CD4-positive, alpha-beta T cell treated with Interleukin-17A for 4 hours (primary cell): ENCODE measurements at places on chromosomes 13 and 19.

DNA sequence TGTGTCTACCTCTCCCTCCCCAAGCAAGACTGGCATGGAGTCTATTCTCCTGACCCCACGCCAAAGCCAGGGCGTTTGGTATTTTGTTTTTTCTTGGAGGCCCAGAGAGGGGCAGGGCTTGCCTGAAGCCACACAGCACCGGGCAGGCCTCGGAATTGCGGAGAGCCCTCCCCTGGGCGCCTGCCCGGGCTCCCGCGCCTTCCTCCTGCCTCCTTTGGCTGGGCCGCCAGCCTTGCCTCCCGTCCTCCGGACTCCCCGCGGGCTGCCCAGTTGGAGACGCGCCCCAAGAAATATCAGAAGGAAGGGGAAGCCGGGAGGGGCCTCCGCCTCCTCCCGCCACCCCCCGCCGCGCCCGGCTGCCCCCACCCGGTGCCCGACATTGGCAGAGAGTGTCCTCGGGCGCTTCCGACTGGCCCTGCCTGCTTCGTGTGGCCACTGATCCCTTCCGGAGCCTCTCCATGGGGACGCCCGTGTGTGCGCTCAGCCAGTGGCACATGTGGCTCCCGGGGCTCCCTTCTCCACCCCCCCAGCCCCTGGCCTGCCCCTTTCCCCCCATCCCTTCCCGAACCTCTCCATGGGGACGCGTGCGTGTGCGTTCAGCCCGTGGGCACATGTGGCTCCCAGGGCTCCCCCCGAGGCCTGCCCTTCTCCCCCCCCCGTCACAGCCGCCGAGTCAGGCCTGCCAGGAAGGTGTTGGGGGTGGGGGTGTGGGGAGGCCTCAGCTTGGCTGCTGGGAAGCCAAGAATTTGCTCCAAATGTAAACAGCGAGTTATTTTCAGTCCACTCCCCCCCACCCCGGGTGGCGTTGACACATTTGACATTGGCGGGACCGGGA is 37.3 kb downstream of the NFIC start:
- no peak for DNase-seq

DNA sequence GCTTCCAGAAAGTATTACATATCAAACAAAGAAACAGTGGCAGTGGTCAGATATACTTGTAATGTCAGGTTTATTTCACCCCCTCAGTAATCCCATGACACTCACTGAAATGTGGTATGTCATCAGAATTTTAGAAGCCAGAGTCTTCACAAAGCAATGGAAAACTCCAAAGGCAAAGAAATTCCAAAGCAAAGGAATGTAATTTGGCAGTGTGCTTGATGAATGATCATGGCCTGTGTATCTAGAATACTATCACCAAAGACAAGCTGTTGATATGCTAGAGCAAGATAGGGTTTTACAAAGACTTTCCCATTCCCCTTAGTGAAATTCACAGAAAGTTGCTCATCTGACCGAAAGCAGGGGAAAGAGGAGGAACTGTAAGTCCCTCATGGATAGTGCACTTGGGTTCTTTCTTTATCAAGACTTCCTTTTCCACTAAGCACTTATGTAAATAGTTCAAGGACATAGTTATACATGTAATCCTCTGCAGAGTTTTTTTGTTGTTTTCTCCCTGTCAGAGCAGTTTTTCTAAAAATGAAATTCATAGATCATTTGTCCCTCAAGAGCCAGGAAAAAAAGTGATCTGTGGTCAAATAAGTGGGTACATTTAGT is 243.4 kb downstream of the NHLRC3 start:
- no peak for DNase-seq

- peak; percentile 22 for DNase-seq
Observed at GRCh38 chr19:46218160-46218559, 11.4 kb upstream of the IGFL1 start.

GRCh38 chr19:36152019-36152351 is 262 bp downstream of the COX7A1 start:
- DNase-seq, result no peak

- no peak for DNase-seq
Observed at GRCh38 chr13:74077792-74078191, 56.4 kb downstream of the KLF12 start.

GRCh38 chr13:83547043-83547442 is 335.2 kb downstream of the SLITRK1 start:
- DNase-seq, result no peak

GRCh38 chr19:53518716-53519115 is 19.2 kb upstream of the ZNF331 start:
- DNase-seq, result no peak
